ENCODE measurements at places on chromosomes 7 and 10.

DNA sequence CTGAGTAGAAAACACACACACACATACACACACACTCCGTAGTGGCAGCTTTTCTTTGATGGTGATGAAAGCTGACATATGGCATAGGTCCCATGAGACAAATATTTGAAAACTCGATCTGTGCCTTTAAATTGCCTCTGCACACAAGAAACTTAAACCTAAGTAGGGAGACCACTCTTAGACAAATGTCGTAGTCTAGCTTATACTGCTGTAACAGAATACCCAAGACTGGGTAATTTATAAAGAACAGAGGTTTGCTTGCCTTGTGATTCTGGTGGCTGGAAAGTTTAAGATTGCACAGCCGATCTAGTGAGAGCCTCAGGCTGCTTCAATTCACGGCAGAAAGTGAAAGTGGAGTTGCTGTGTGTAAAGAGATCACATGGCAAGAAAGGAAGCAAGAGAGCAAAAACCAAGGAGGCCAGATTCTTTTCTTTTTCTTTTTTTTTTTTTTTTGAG, 489.4 kb upstream of the SORCS1 start:
- DNase-seq, result no peak

DNA sequence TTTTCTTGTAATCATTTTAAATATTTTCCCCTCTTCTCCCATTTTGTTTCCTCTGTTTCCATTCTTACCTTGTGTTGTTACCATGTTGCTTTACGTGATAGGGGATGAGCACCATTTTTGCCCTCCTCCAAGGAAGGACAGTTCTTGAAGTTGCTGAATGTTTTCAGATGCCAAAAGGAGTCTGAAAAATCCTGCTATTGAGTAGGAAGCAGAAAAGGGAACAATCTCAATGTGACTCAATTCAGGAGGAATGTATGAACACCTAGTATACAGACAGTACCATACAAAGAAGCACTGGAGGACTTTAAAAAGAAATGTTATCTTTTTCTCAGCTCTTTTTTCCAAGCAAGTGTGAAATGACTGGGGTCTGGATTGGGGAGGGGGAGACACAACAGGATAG, 5.1 kb upstream of the NAMPT start:
- DNase-seq, result no peak

GRCh38 chr10:22335173-22335933, 9.9 kb upstream of the SPAG6 start:
- DNase-seq, result no peak

DNA sequence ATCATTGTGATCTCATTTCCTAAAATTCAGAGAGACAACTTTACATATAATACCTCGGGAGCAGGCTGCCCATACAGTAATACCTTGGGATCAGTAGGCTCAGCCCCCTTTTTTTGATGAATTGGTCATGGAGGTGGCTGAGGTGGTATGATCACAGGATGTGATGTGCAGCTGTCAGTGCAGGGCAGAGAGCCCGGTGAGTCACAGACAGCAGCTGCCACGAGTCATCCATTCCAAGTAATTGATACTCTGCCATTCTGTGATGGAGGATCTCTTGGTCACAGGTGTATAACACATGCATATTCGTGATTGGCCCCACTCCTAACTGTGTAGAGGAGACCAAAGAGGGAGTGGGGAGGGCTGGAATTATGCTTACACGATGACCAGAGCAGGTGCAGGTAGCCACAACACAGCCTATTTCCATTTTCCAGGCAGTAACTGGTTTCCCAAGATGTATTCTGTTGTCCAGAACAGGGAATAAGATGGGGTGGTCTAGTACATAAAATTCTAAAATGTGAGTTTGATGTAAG, 14.1 kb downstream of the NRCAM start:
- no peak for DNase-seq

DNA sequence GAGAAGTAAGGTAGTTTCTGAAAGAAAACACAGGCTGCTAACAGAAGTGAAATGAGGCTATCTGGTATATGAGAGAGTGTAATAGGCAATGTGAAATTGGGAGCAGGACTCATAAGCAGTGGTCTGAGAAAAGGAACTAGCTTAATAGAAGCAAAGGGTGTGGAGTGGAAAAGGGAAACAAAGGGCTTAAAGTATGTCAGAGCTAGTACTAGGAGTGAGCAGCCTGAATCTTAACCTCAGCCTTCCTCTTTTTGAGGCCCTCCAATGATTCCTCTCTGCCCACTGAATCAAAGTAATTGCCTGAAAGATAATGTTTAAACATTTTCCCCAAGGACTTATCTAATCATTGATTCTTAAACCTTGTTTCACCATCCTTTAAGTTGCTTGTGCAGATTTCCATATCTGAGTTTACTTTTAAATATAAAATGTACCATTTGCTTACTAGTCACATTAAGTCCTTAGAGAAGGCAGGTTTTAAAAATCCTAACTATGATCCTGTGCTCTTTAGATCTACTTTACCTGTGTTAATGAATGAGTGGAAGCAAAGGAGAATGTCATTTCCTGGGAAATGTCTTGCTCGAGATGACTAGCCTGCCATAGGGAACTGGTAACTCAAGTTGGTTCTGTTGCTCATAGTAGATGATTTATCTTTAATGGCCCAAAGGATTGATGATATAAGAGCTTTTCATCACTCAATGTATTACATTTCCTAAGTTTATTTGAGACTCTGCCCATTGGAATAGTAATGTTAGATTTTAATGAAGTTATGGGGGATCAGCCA, 155.0 kb downstream of the SKAP2 start:
- DNase-seq, result no peak

DNA sequence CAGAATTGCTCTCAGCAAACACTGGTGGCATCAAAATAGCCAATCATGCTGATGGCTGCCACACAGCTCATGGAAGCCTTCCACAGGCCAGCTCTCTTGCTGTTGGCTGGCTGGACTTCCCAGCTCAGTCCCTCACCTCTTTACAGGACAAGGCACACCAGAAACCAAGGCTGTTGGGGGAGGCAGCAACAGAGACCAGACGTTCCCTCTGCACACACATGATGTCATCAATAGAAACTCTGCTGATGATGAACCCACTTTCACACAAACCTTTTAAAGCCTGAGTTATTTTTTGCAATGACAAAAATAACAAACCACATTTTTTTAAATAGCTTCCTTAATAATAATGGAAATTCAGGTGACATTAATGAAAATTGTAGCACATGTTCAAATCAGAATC, 300.9 kb upstream of the C7orf33 start:
- DNase-seq, result no peak
